ENCODE measurements at places on chromosomes 5 and 9. TPM values are rescaled to one million over a fixed set of nuclear protein-coding genes. Genes with fewer than 3 reads are reported as not detected.

The NIPAL4 gene
- total RNA-seq, result 10.5 TPM

- no peak overlapping the region for H3K4me3 ChIP-seq
- DNase-seq, result no peak
- no peaks in the 10 kb centered on the region for H3K36me3 ChIP-seq
- H3K4me1 ChIP-seq, result no peaks in the 10 kb centered on the region
- H3K27me3 ChIP-seq, result no peaks in the 10 kb centered on the region
These were observed 8.9 kb downstream of the MRPL22 start for GRCh38 chr5:154949781-154950180.

DNA sequence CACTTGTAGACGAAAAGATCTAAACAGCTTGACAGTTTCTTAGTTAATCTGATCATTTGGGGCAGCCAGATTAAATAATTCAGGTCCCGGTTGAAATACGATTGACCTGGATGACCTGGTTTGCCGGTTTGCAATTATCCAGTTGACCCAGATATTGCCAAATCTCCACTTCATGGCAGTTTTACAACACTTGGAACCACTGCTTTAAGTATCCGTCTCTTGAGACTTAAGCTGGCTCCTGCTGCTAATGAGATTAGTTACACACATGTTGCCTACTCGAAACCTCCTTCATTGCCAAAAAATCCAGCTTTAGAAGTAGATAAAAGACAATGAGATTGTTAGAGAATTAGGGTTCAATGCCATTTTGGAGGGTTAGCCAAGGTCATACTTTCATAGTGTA lies 136.2 kb upstream of the HAPLN1 start:
- H3K4me1 ChIP-seq, result no peaks in the 10 kb centered on the region
- no peak overlapping the region for H3K4me3 ChIP-seq
- no peak overlapping the region for H3K27ac ChIP-seq
- no peaks in the 10 kb centered on the region for H3K36me3 ChIP-seq
- H3K27me3 ChIP-seq, result no peaks in the 10 kb centered on the region

DNA sequence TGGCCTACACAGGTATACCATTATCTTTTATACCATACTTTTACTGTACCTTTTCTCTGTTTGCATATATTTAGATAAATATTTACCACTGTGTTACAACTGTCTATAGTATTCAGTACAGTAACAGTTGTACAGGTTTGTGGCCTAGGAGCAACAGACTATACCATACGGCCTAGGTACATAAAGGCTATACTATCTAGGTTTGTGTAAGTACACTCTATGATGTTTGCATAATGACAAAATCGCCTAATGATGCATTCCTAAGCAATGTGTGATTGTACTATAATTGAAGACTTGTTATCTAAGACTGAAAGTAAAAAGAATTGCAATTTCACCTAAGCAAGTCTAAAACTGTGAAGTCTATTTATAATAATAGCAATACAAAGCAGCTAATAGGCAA lies 3.9 kb downstream of the C9orf72 start:
- no peaks in the 10 kb centered on the region for H3K36me3 ChIP-seq
- no peak for DNase-seq
- H3K27me3 ChIP-seq, result no peaks in the 10 kb centered on the region

DNA sequence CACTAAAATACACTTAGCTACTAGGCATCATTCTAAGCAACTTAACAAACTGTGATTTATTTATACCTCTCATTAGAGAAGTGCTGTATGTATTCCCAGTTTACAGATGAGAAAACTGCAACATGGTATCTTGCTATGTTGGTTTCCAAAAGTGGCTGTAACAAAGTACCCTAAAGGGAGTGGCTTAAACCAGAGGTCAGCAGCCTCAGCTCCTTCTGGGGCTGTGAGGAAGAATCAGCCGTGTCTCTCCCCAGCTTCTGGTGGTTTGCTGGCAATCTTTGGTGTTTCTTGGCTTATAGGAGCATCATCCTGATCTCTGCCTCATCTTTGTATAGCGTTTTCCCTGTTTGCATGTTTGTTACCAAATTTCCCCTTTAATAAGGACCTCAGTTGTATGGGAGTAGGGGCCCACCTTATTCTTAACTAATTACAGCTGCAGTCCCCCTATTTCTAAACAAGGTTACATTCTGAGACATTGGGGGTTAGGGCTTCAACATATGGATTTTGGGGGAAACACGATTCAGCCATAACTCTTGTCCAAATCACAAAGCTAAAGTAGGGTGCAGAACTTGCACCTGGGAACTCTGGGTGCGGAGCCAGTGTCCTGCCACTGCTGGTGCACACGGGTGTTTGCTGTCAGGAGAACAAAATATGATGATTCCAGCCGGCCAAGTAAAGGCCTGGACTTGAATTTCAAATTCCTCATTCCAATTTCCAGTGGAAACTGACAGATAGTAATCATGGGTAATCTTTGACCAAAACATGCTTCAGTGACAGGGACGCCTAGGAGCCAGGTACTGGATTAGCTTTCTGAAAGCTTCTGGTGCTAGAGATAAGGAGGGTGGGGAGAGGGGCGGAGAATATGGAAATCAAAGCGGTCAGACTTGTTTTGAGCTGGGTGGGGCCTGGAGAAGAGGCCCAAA lies 43.3 kb downstream of the RAI14 start:
- DNase-seq, result no peak
- H3K4me1 ChIP-seq, result no peaks in the 10 kb centered on the region
- no peak overlapping the region for H3K4me3 ChIP-seq
- no peaks in the 10 kb centered on the region for H3K27me3 ChIP-seq
- no peaks in the 10 kb centered on the region for H3K36me3 ChIP-seq
- H3K27ac ChIP-seq, result no peak overlapping the region

DNA sequence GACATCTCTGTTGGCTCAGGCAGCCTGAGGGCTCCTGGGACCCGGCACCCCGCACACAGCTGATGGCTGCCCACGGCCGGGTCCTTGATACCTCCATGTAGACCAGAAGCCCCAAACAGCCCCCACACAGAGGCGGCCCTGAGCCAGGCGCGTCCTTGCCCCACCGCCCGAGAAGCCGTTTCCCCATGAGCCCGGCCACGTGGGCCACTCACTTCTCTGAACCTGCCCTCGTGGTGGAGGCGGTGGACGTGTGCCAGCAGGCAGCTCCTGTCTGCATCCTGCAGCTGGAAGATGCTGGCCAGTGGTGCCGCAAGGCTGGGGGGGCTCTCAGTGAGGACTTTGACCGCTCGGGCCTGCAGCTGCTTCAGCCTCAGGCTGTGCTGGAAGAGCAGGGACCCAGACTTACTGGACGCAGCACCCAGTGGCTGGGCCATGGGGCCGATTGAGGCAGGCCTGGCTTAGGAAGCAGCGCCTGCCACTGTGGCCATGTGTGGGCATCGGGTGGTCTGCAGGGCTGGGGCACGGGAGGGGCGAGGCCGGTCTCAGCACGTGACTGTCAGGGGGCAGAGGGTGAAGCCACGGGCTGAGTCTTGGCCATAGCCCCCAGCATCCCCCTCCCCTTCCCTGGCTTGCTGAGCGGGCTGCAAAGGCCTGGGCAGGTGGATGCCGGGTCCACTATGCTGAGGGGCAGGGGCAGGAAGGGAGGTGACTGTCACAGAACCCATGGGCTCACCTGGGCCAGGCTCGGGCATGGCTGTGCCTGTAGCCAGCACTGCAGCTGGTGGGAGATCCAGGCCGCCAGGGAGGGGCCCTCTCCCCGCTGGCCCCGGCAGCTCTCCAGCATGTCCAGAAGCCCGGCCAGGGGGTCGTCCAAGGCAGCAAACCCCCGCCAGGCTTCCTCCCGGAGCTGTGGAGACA lies 50.0 kb downstream of the EXD3 start:
- H3K36me3 ChIP-seq, result no peaks in the 10 kb centered on the region
- no peak overlapping the region for H3K4me3 ChIP-seq
